ENCODE measurements at places on chromosomes 7 and 10. TPM values are rescaled to one million over a fixed set of nuclear protein-coding genes. Genes with fewer than 3 reads are reported as not detected.

Gene PRSS37
- 2.3 TPM for total RNA-seq

- no peak for ATAC-seq
Observed at GRCh38 chr10:132946-133898, 2.0 kb upstream of the ZMYND11 start.

DNA sequence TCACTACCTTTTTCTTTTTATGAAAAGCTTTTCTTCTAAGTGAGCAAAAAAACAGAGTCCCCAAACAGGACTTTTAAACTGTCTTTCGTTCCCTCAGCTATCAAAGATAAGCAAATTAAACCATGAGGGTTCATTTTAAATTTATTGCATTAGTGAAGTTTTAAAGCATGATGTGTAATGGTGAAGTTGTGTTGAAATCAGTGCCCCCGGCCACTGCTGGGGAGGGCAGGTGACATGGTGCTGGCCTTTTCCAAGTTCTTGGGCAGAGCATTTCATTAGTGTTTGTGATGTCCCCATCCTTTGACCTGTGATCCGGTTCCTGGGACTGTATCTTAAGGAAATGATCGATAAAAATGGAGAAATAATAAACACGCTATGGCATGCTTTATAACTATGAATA, 96.0 kb downstream of the EEPD1 start:
- ATAC-seq: no peak

DNA sequence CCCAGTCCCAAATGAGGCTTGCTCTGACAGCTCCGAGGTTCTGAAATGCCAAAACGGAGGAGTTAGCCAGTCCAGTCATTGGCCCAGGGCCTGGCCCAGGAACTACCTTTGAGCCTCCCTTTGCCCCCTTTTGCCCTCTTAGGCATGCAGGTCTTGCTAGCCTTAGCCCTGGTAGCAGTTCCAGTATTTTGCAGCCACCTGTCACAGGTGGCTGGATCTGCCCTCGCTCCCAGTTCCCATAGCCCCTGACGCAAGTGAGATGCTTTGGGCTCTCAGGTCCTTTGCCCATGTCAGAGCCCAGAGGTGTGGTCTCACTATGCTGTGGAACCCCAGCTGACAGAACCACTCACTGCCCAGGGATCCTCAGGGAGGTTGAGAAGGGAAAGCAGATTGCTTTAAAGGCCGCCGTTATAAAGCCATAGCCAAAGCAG, 42.0 kb downstream of the GPRIN2 start:
- no peak for ATAC-seq

- no peak for ATAC-seq
Observed at GRCh38 chr7:133061357-133061756, 20.5 kb downstream of the CHCHD3 start.

Measured in motor neuron (in vitro differentiated cells).